ENCODE measurements at places on chromosomes 12 and 14. TPM values are rescaled to one million over a fixed set of nuclear protein-coding genes. Genes with fewer than 3 reads are reported as not detected.

PGF gene
- total RNA-seq: 529 TPM

MANSC1 gene
- 56.6 TPM for total RNA-seq

FZD10 gene
- not detected for total RNA-seq

CLEC1B gene
- total RNA-seq: not detected

AICDA gene
- not detected for total RNA-seq

Data from glomerular endothelial cell (primary cell).